ENCODE measurements at places on chromosomes 5 and 9.

DNA sequence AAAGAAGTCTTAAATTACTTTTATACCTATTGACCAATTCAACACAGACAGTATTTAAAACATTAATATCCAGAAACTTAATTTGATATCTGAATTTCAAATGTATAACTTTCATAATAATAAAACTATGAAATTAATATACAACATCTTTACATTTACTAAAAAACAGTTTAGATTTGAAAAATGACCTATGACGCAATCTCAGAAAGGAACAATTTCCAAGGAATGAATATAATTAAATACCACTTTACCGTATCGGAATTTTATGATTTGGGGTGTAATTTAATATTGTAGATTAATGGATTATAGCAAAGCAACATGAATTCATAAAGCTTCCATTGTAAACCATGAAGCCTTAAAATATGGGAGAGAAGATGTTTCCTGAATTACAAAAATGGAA lies 321.5 kb upstream of the TRPM3 start:
- H3K36me3 ChIP-seq: no peaks in the 10 kb centered on the region
- H3K4me3 ChIP-seq: no peak overlapping the region
- peaks cover 29% of the 10 kb centered on the region for H3K27me3 ChIP-seq
- DNase-seq: no peak

DNA sequence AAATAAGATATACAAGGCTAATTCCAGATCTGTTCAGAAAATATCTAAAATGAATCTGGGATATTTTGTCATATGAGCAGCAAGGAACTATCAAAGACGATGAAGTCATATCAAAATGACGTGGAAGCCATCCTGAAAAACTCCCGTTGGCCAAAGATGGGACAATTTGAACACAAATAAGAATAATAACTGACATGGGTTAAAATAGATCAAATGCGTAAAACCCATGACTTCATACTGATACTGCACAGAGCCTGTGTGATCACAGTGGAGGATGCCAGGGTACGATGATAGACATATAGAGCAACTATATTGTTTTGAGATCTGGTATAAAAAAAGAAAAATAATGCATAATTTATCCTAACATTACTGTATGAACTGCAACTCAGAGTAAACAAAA lies 51.0 kb upstream of the PIP5K1B start:
- peaks cover 37% of the 10 kb centered on the region for H3K27me3 ChIP-seq
- H3K36me3 ChIP-seq: no peaks in the 10 kb centered on the region
- no peak overlapping the region for H3K4me3 ChIP-seq
- no peak overlapping the region for H3K27ac ChIP-seq
- DNase-seq: no peak

- no peaks in the 10 kb centered on the region for H3K27me3 ChIP-seq
- H3K4me1 ChIP-seq: no peaks in the 10 kb centered on the region
- peaks cover 23% of the 10 kb centered on the region for H3K36me3 ChIP-seq
- no peak overlapping the region for H3K27ac ChIP-seq
These were observed 56.5 kb downstream of the AMBP start for GRCh38 chr9:114021578-114021977.

DNA sequence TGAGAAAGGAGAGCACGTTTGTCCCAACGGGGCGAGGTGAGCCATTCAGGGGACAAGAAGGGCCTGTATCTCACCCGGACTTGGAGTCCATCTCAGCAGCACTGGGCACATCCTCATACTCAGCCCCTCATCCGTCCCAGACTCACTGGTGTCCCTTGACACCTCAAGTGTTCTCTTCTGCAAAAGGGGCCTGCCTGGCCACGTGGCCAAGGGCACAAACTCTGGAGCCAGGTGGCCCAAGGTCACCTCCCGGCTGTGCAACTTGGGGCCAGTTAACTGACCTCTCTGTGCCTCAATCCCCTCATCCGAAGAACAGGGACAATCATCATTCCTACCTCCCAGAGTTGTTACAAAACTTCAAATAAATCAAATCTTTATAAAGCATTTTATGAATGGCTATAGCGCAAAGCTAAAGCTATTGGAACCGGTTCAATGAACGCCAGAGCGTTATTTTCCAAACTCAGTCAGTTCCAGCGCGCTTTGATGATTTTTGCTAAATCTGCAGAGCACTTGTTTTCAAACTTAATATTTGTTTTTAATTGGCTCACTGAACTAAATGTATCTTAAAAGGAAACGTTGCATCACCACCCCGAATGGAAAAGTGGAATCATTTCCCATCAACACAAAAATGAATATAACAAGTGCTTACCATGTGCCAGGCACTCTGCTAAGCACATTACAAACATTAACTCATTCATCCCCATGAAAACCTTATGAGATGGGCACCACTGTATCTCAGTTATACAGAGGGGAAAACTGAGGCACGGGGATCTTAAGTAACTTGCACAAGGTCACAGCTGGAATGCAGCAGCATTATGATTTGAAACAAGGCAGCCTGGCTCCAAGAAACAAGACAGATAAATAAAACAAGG lies 49.3 kb downstream of the DUSP1 start:
- DNase-seq: no peak
- H3K4me3 ChIP-seq: peak overlapping the region; percentile 28
- H3K27me3 ChIP-seq: no peaks in the 10 kb centered on the region
- H3K4me1 ChIP-seq: peaks cover 12% of the 10 kb centered on the region
- no peaks in the 10 kb centered on the region for H3K36me3 ChIP-seq

DNA sequence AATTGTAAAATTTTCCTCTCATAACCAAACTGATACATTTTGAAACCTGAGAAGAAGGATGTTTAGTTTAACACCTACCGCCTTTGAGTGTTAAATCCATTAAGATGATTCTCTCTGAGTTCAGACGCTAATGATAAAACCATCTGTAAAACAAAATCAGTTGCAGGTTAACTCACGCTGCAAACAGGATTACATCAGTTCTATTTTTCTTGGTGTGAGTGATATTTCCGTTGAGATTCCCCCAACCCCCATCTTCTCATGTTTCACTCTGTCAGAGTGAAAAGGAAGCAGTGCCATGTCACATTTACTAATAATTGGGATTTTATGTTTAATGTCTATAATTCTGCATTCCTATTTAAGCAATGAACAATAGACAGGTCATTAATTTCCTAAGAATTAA lies 146.5 kb downstream of the FANCC start:
- peak; percentile 16 for DNase-seq
- peaks cover 24% of the 10 kb centered on the region for H3K4me1 ChIP-seq
- H3K27ac ChIP-seq: peak overlapping the region; percentile 17
- H3K36me3 ChIP-seq: peaks cover 15% of the 10 kb centered on the region
- H3K4me3 ChIP-seq: peak overlapping the region; percentile 31
- H3K27me3 ChIP-seq: no peaks in the 10 kb centered on the region

DNA sequence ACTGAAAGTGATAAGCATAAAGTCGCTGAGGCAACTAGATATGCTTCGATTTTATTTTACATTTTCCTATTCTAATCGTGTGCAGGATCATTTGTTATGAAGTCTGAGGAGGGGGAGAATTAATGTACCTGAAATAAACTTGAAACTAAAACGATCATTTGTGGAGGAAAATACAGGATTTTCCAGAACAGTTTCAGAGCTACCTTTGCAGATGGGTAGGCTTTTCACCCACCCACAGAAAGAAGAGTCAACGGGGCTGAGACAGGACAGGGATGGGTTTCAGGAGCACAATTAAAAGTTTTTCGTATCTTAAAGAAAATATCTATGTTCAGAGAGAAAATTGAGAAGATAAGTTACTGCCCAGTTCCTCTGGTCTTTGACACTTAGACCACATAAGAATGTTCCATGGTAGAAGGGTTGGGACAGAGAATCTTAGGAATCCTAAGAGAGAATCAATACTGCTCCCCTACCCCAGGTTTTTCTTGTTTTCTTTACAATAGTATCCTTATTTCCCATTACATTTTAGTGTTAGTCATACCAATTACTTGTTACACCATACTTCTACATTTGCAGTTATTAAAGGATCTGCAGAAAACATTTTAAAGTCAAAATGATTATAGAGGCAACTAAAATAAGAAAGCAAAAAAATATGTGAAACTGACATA lies 211.4 kb downstream of the DEPDC1B start:
- DNase-seq: no peak
- H3K27ac ChIP-seq: no peak overlapping the region
- H3K27me3 ChIP-seq: no peaks in the 10 kb centered on the region
- H3K4me1 ChIP-seq: no peaks in the 10 kb centered on the region
- no peak overlapping the region for H3K4me3 ChIP-seq

- no peaks in the 10 kb centered on the region for H3K27me3 ChIP-seq
- H3K36me3 ChIP-seq: no peaks in the 10 kb centered on the region
- H3K4me3 ChIP-seq: no peak overlapping the region
- no peaks in the 10 kb centered on the region for H3K4me1 ChIP-seq
- DNase-seq: no peak
- no peak overlapping the region for H3K27ac ChIP-seq
These were observed 793.1 kb downstream of the CDH9 start for GRCh38 chr5:26245321-26245720.
